ENCODE measurements at places on chromosomes 1 and 21.

GRCh38 chr1:228510101-228510802, 23.1 kb downstream of the RNF187 start:
- DNase-seq, result no peak

DNA sequence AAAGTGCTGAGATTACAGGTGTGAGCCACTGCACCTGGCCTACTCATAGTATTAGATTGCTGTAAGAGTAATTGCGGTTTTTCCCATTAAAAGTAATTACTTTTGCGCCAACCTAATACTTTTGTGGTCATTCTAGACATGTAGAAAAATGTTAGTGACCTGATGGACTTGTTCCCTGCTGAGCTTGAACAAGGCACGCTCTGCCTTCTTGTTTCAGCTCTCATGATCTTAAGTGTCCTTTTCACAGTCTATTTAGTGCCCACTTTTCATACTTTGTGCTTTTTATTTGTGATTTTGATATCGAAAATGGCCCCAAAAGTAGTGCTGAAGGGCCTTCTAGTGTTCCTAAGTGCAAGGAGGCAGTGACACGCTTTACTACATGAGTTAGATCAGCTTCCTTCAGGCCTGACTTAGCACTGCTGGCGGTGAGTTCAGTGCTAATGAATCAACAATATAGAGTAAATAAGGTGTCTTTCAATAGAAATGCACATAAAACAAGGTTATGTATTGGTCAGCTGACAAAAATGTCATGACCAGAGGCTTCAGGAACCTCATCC, 5.6 kb upstream of the RD3 start:
- no peak for DNase-seq

- DNase-seq, result no peak
Measured at GRCh38 chr1:198199105-198199504, 42.3 kb downstream of the NEK7 start.

DNA sequence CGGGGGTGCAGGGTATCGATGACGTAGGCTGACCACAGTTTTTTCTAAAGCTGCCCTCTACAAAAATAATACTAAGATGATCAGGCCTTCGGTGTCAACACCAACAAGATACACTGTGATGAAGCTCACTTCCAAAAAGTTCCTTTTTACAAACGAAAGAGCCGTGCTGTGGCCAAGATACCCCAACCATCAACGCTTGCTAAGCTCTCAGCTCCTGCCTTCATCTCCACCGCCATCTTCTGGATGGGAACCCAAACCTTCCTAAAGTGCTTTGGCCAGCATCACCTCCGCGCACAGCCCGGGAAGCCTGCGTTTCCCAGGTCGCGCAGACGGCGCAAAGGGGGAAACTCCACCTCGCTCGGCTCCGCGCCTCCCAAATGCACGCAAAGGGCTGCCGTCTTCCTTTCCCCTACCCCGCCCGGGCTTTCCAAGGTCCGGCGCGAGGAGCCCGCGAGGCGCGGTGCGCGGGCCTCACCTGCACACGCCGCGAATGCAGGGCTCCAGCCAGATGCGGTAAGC, 541 bp downstream of the USP48 start:
- DNase-seq, result peak; percentile 20

DNA sequence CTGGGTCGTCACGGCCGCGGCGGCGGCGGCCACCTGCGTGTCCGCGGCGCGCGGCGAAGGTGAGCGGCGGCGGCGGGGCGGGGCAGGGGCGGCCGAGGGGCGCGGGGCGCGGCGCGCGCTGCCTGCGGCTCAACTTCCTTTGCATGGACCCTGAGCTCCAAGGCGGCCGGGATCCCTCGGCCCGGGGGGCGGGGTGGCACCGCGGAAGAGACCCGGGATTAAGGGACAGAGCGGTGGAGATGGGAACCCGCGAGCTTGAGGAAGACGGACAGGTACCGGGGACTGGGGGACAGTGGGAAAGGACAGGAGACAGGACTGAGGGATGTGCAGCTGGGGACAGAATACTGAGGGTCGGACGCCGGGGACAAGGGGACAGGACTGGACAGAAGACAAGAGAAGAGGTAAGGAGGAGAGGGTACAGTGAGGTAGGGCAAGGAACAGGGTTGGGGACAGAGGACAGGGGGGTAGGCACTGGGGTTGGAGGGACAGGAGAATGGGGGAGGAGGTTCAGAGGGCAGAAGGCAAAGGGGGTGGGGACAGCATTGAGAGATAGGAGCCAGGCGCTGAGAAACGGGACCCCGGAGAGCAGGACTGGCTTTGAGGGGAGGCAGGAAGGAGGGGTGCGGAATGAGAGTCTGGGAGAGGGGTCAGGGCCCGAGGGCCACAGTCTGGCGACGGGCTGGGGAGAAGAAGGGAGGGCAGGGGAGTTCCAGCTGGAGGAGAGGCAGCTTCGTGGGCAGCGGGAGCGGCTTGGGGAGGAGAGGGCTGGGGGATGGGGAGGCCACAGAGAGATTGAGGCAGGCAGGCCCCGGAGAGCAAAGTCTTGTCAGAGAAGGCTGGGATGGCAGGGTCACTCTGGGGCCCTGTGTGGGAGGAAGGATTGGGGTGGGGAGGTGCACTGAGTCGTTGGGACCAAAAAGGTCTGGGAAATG, 648 bp downstream of the EPHA8 start:
- no peak for DNase-seq

GRCh38 chr1:60133848-60134247, 60.3 kb upstream of the C1orf87 start:
- peak; percentile 60 for DNase-seq

DNA sequence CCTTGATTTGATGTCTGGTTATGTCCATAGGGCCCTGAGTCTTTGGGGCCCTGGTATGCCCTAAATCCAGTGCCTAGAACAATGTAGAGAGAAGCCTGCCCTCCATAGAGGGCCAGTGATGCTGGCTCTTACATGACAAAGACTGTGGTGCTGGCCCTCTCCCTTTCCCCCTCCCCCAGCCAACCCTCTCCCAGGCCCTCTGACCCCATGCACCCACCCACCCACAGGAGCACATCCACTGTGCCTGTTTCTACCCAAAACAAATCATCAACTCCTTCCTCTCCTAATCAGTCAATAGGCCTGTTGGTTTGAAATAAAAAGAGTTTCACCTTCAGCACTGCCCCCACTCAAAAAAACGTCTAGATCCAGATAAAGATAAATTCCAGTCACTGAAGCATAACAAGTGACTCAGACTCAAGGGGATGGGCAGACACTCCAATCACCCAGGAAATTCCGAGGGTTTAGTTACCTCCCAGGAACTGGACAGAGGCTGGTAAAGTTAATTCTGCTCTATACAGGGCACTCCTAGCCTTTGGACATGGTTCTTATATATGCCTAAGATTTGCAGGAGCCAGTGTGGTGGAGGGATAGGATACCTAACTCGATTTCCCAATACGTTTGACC, 144.8 kb upstream of the VANGL1 start:
- DNase-seq, result peak; percentile 64

DNA sequence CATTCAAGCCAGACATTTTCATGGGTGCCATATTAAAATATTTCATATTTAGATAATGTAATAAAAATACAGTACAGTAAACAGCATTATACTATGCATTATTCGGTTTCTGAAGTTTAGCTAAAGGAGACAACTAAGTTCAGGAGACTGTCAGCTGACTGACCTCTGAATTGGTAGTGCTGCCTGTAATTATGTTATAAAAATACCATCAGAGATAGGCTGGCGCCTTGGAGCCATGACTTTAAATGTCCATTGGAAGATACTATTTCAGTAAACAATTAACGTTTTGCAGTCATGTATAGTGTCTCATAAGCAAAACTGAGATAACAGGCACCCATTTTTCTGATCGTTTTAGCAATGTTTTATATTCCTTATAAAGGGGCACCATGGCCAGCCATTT, 11.3 kb upstream of the RAB29 start:
- no peak for DNase-seq

GRCh38 chr1:246587606-246588005, 21.4 kb downstream of the CNST start:
- DNase-seq, result peak; percentile 58

GRCh38 chr1:224098007-224098406, 15.9 kb upstream of the FBXO28 start:
- no peak for DNase-seq

- no peak for DNase-seq
Measured at GRCh38 chr1:154454386-154455120, 47.5 kb upstream of the TDRD10 start.

GRCh38 chr1:88519156-88519555, 164.9 kb upstream of the PKN2 start:
- peak; percentile 24 for DNase-seq

GRCh38 chr1:29593601-29594382, 357.5 kb downstream of the PTPRU start:
- DNase-seq, result no peak

- DNase-seq, result no peak
Measured at GRCh38 chr21:40731206-40731605, 115.8 kb downstream of the DSCAM start.

DNA sequence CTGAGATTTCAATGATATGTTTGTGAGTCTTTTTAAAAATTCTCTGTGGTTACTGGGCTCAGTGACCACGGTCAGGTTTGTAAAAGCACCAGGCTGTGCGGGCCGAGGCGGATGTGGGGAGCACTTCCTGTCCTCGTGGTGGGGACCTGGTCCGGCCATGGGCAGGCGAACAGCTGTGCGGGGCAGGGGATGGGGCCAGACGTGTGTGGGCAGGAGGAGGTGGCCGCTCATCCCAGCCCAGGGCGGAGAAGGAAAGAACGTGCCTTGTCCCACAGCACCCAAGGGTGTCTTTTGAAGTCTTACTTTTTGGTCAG, 5.2 kb upstream of the OXCT2 start:
- no peak for DNase-seq

GRCh38 chr1:180241716-180242544, 11.9 kb downstream of the LHX4 start:
- no peak for DNase-seq

DNA sequence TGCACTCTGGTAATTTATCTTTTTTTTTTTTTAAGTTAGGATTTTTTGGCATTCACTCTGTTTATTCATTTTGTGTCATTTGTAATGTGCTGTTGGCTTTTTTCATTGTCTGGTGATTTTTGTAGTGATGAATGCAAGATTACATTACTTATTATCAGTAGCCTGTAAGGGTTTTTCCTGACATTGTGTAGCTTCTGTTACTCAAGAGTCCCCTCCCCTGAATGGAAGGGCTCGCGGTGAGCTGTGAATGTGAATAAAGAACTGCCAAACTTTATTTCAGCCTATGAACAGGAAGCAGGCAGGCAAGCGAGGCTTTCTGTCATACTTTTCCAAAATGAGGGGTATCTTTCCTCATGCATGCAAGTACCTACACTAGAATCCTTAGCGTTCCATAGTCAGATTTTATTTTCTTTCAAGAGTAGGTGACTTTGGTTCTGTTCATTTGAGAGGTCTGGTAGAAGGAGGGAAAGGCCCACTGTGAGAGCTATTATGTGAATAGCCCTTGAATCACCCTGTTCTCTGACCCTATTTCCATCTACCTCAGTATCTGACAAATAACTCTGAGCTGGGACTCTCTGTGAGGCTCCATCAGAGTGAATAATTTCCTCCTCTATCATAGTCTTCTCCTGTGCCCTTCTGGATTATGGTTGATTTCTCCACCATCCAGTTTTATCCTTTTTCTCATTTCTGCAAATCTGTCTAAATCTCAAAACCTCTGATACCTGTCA, 114.0 kb downstream of the CD247 start:
- no peak for DNase-seq

- no peak for DNase-seq
Measured at GRCh38 chr1:63622849-63623566, 29.8 kb downstream of the PGM1 start.

GRCh38 chr21:32826329-32827167, 55.0 kb upstream of the PAXBP1 start:
- no peak for DNase-seq

- DNase-seq, result no peak
Measured at GRCh38 chr1:216559359-216559758, 136.1 kb upstream of the USH2A start.

DNA sequence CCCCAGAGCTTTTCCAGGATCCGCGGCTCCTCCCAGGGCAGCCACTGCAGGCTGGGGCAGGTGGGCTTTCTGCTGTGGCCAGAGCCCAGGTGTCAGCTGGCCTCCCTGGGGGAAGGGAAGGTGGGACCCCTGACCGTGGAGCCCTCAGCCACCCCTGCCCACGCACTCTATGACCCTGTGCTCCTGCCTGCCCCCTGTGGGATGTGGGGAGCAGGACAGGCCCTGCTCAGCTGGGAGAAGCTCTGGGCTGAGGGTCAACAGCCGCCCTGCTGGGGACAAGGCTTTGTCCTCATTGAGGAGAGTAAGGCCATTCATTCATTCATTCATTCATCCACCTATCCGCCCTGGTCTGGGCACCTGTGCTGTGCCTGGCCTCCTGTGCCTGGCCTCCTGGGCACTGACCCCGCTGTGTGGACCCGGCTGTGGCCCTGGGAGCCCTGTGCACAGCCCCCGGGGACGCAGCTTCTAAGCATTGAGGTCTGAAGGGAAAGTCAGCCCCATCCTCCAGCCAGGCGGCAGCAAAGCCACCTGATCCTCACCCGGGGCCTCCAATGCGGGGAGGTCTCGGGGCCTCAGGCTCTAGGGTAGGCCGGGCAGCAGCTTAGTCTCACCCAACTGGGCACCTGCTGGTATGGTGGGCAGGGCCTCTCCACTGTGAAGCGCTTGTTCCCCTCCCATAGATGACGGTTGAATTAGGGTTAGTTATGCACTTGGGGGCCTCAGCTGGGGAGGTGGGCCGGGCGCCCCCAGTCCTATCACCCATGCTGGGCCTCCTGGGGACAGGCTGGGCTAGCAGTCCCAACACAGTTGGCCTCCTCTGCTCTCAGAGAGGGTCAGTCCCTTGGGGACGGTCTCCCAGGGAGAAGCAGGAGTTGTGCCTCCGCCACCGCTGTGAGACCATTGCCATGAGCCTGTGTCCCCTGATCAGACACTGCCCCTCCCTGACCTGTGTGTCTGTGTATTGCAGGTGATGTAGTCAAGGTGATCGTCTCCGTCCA, 6.0 kb downstream of the TNFRSF14 start:
- no peak for DNase-seq

DNA sequence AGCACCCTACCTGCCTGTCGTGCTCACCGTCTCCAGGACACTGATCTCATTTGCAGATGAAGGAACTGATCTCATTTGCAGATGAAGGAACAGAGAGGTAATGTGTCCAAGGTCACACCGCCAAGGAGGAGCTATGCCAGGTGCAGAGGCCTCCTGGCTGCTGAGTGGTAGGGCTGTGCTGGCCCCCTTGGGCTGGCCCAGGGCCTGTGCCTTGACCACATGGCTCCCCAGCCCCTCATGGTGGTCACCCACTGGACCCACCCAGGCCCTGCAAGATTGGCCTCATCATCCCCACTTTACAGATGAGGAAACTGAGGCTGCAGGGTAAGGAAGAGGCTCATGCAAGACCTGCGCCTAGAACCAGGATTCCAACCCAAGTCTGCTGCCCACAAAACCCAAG, 628.3 kb downstream of the MATN1 start:
- DNase-seq, result no peak

DNA sequence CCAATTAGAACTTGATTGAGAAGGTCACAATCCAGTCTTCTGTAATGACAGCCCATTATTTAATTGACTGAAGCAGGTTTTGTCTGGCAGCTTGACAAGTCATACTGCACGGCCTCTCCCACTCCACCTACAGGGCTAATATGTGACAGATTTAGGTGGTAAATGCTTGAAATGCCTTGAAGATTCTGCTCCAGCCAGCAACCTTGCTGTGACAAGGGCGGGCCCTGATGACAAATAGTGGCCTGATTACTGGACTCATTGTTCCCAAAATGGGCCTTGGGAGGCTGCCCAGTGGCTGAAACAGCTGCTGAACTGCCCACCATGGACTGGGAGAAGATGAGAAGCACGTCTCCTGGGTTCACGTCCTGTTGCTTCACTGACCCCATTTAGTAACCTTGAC, 30.0 kb upstream of the CRNN start:
- DNase-seq, result no peak

GRCh38 chr1:181768211-181768929, 285.1 kb downstream of the CACNA1E start:
- no peak for DNase-seq

GRCh38 chr1:89844860-89845259, 24.0 kb downstream of the LRRC8D start:
- DNase-seq, result no peak
